CD4-positive, alpha-beta T cell treated with Interleukin-15 for 4 hours (primary cell): ENCODE measurements at places on chromosomes 7 and 10.

GRCh38 chr10:11331726-11332125, 279.7 kb downstream of the USP6NL start:
- no peak for DNase-seq

DNA sequence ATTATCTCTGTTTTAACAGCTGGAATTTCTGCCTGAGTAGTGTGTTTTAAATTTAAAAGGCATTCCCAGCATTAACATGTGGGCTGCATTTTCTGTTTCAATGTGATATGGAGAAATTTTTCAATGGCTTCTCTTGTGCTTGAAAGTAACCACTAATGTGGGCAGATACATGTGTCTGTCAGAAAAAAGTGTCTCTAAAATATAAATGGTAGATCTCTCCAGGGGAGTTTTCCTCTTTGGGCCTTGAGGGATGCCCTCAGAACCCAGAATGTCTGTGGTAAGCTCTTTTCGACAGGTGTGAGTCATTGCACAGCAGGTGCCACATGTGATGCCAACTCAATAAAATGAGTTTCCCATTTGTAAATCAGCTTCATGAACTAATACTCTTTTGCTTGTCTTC, 221.1 kb downstream of the SEMA3E start:
- no peak for DNase-seq

GRCh38 chr10:121740069-121740468, 141.8 kb upstream of the FGFR2 start:
- no peak for DNase-seq

DNA sequence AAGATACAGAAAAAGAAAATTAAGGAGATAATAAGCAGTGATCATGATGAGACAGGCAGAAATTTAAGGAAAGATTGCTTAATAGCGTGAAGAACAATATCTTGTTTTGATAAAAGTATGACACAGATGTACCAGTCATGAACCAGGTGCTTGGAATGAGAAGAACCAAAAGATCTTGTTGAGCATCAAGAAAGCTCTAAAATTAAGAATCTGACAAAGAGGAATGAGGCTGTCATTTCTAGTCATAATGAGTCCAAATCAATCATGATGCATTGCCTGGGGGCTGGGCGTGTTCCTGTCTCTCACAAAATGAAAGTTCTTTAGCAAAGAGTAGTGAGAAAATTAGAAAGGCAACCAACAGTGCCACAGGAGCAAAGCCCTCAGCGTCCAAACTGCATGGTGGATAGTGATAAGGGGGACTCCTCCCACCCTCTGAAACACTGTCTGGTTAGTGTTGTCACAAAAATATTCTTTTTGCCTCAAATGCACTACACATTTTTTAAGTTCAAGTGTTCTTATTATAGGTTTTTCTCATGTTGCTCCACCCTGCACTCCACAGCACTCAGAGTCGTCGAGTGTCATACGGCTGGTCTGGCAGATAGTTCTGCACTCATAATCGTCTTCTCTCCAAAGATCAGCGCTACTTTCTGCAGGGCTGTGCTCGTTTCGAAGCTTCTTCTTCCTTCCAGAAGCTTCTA, 439.6 kb downstream of the TNS3 start:
- DNase-seq, result no peak

DNA sequence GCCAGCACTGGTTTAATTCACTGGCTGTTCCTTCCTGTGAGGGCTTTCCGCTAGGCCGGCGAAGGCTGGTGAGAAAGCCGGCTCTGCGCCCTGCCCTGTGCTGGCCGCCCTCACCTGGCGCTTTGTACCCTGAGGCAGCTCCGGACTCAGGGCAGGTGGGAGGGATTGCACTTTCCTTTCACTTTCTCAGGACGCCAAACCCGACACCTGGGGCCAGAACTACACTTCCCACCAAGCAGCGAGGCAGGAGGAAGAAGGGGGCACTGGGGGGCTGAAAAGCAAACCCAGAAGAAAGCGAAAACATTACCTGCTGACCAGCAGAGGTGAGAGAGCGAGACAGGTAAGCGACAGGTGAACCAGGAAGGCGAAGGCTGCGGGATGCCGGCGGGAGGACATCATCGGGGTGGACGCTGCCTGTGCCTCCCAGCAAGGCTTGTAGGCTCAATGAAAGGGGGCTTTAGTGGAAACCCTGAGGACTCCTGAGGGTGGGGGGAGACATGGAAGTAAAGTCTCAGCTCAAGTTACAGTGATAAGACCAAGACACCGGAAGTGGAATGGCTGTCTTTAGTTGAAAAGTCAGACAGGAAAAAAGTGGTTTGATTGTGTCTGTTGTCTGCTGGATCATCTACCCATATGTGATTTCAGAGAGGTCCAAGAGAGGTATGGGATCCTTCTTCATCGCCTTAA, at the start of gene RAB19:
RAB19 (plus strand) TSS at position 181 of the 687 bp plus-strand sequence. CDS start 3,589 bp downstream, outside the sequence.
- peak; percentile 59 for DNase-seq
